GOT3 (cell line): ENCODE measurements at places on chromosomes 3 and 15.

GRCh38 chr3:17398959-17399551, 343.4 kb downstream of the TBC1D5 start:
- no peak for DNase-seq

DNA sequence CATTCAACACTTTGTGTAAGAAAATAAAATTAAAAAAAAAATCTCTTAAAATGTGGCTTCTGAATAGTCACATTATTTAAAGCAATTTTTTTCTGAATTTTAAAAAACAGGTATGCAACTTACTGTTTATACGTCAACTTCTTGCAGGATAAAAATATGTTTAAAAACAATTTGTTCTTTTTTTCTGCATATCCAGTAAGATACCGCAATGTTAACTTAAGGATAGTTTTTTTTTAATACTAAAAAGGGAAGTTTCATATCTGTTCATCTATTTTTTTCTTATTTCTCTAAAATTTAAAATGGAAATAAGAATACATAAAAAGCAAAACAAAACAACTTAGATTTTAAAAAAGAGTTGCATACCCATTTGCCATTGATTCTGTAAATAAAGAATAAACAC, 27.4 kb downstream of the GOLIM4 start:
- no peak for DNase-seq

DNA sequence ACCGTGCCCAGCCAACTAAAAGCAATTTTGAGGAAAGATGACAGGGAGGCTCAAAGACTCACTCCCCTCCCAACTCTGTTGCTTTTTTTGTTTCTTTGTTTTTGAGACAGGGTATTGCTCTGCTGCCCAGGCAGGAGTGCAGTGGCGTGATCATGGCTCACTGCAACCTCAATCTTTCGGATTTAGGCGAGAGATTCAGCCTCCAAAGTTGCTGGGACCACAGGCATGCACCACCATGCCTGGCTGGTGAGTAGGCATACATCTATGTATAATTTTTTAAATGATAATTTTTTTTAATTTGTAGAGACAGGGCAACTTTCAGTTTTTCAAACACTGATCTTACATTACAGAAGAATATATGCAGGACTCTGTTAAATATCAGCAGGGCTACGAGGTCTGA, 15.8 kb upstream of the THUMPD3 start:
- no peak for DNase-seq

DNA sequence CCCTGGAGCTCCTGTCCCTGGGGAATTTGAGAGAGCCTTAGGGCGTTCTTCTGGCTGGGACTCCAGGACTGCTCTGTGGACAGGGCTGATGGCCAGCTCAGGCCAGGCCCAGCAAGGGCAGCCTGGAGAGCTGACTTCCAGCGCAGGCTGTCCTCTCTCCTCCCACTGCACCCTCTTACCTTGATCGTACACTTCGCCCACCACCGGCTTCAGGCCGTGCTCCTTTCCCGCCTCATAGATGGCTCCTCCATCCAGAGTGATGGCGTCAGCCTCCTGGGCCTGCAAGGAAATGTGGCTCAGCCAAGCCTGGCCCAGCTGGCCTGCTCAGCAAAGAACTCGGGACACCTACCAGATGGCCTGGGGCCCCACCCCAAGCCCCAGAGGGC, 3.1 kb downstream of the MELTF start:
- no peak for DNase-seq

DNA sequence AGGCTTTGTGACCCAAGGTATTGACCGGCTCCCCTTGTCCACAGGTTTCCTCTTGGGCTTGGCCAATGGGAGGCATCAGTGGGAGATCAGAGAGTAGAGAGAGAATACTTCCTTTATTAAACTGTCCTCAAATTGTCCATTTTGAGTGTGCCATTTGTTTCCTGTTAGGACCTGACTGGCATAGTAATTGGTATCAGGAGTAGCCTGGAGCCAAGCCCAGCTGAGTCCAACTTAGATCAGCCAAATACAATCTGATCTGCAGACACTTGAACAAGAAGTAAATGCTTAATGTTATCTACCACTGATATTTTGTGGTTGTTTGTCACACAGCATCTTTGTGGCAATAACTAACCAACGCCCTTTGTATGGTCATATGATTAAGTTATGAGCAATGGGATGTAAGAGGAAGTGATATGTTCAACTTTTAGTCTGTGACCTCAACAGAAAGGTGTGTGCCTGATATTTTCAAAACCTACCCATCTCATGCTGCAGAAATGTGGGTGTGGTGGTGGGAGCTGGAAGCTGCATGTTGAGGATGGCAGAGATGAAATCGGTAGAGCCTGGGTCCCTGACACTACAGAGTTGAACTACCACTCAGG, 13.3 kb downstream of the MYD88 start:
- no peak for DNase-seq

- no peak for DNase-seq
Measured at GRCh38 chr3:65927576-65927975, 111.1 kb downstream of the MAGI1 start.

- peak; percentile 84 for DNase-seq
Measured at GRCh38 chr15:84911879-84912660, 27.6 kb downstream of the SLC28A1 start.

DNA sequence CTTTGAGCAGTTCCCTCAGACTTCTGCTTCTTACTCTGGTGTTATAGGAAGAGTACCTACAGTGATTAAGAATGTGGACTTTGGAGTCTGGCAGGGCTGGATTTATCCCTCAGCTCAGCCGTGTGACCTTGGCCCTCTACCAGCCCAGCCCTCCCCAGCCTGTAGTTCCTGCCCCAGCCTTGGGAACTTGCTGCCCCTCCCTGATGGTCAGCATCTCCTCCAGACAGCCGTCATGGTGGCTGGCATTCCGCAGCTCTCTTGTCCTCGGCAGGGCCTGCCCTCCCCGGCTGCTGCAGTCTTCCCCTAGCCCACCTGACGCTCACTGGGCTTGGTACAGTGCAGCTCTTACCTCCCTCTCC, 21.9 kb upstream of the CPNE9 start:
- no peak for DNase-seq

DNA sequence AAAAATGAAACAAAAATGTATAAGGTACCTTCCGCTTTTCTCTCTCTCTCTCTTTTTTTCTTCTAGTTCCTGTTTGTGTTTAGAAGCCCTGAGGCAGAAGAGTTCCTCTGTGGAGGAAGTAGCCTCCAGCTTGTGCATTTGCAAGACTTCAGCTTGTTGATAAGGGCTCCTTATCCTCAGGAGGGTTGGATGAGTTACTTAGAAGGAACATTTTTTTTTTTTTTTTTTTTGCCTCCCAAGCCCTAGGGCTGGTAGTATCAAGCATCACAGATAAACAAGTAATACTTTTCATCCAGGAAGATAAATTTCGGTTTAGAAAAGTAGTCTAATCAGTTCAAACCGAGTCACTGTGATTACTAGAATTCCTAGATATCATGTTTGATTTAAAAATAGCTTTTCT, 91.0 kb upstream of the CBLB start:
- no peak for DNase-seq

DNA sequence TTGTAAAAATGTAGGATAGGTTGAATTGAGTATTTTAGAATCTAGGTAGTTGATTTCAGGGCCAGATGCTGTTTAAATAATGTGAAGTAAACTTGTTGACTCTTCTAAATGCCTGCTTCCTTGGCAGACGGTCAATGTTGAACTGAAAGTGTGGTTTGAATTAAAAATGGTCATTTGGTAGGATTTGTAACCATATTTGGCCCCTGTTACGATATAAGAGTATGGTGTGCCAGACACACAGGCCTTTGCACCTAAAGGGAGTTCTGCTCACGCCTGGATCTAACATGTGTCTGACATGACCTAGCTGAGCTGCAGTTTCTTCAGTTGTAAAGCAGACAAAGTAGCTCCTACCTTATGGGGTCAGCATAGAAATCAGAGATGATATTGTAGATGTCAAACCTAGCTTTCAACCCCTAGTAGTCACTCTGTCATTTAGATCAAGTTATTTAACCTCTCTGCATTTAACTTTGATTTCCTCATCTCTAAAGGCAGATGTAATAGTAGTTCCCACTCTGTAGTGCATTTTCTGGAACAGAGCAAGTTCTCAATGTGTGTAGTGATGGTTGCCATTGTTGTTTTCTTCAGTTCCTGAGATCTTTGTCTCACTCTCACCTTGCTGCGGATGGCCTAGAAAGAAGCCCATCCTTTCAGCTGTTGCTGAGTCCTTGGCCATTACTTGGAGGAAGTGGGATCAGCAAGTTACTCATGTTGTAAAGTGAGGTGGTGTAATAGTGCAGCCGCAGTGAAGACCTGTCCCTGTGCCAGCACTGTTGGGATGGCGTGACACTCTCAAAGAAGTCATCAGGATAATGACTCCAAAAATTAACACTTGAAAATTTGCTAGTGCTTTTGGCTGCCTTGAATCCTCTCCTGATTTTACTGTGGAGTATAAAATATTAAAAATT, 90.2 kb downstream of the GHSR start:
- DNase-seq = no peak

DNA sequence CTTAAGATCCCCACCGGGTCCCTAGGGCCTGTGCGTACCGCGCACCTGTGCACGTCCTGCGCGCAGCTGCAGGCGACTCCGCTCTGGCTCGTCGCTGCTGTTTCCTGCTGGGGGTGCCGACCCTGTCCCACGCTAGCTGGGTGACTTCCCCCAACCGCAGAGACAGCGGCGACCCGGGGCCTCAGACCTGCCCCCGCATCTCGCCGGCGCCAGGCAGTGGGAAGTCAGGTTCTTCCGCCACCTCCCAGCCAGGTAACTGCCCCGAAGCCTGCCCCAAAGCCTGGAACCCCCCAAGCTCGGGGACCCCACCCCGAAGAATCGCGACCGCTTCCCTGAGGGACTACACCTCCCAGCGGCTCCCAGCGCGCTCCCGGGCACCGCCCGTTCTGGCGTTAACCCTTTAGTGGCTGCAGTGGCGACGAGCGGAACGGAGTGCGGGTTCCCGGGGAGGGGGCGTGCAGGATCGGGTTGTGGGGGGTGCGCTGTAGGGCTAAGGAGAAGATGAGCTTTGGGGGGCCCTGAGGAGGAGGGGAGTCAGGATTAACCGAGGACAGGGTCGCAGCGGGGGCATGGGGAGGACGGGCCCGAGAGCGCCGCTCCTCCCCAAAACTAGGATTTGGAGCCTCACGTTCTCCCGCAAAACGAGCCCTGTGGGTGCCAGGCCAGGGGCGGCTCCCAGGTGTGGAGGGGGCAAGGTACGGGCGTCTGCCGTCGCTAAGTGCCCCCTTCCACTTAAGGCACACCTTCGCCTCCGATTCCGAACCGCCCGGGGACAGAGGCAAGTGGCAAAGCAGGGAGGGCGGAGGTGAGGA, 589 bp downstream of the NEIL1 start:
- DNase-seq = no peak

- no peak for DNase-seq
Measured at GRCh38 chr15:63978511-63979261, 67.6 kb downstream of the DAPK2 start.

DNA sequence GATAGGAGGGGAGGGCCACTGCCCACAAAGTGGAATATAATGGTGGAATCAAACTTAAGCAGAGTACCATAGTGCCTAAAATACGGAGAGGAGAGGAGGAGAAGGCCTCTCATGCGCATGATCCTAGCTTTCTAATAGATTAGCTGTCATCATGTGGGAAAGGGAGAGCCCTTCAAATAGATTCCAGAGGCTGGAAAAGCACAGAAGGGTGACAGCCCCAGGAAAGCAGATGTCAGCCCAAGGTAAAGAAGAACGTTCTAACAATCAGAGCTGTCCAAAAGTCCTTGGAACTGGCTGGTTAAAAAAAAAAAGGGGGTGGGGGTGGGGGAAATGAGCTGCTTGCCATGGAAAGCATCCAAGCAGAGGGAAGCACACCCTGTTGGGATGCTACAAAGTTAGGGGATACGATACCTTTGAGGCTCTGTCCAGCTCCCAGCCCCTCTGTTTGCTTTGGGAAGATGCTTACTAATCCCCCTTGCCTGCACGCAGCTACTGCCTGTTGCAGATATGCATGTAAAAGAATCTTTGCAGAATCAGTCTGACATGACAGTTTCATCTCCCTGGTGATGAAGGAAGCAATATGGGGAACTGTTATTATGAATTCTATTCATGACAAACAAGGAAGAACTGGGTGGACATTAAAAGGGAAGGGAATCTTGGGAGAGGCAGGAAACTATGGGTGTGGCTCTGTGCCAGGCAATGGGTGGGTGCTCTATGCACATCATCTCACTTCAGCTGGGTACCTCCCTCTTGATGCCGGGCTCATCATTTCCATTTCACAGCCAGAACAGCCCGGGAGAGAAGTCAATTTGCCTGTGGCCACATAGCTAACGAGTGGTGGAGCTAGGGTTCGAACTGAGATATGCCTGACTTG, 10.1 kb upstream of the LMCD1 start:
- DNase-seq = no peak

GRCh38 chr3:16086690-16087089, 87.8 kb upstream of the GALNT15 start:
- no peak for DNase-seq

- no peak for DNase-seq
Measured at GRCh38 chr3:125281381-125281780, 68.8 kb upstream of the SLC12A8 start.

- DNase-seq = no peak
Measured at GRCh38 chr15:76939715-76940114, 8.2 kb downstream of the RCN2 start.

DNA sequence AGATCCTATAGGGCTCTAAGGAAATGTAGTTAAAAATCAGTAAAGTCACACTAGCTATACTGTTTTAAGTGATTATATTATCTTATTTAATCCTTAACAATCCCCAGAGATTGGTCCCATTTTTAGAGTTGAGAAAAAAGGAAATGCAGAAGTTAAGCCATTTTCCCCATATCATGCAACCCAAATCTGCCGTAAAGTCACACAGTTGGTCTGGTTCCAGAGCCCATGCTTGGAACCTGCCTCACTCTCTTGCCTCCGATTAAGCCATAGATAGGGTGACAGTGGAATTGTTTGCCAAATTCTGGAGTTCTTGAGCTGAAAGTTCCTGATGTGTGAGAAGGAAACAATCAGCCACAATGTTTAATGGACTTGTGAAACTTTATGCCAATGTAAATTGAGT, 2.3 kb upstream of the P2RY13 start:
- no peak for DNase-seq

DNA sequence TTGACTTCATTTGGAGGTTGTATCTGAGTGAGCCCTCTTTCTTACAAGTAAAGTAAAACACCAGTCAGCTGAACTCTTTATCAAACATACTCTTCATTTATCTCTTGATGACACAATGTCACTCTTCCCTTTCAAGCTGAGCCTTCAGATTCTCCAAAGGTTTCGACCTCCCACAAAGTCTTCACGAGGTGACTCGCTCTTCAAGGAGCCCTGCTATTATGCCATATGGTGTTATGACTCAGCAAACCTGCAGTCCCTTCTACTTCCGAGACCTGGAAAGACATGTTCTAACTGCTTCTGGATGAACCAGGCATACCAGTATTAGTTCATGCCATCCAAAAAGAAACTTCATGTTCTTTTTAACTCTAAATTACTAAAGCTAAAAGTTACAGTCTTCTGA, 23.1 kb downstream of the AADAC start:
- no peak for DNase-seq

GRCh38 chr3:158802409-158803268, 785 bp downstream of the MFSD1 start:
- DNase-seq = no peak

DNA sequence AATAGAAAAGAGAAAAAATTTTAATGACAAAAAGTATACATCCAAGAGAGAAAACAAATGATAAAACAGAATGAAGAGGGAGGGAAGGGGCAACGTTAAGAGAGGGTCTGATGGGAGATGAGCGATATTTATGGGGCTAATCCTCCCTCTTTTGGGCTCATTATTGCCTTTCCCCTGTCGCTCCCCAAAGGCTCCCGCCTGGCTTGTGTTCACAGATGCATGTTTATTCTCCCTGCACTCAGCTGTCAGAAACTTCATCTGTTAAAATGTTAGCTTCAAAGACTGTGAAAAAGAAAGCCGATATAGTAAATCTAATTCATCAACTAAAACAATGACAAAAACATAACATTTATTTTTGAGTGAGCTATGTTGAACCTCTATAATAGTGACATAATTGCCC, 74.3 kb downstream of the GABRB3 start:
- DNase-seq = no peak
